ENCODE measurements at places on chromosomes 13 and 19.

DNA sequence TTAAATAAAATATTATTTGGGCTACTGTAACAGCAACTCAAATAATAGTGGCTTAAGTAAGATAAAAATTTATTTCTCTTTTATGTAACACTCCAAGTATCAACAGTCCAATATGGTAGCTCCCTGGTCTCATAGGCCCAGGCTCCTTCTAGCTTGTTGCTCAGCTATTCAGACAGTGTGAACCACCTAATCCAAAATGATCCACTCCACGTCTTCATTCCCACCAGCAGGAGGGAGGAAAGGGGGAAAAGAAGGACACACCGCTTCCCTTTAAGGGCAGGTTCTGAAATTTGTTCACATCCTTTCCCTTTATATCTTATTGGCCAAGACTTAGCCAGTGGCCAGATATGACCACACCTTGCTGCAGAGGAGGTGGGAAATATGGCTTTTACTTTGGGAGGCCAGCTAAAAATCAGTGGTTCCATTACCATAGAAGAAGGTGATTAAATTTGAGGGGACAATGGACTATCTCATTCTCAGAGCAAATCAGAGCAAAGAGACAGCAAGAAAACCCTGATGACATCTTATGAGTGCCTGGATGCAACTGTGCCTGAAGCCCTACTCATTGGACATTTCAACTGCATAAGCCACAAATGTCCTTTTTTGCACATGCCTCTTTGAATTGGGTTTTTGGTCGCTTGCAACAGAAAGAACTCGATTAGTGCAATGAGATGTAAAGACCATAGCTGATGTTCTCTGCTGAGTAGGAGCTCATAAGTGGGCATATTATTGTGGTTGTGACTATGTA is 7.0 kb upstream of the EPOR start:
- no peaks in the 10 kb centered on the region for H3K36me3 ChIP-seq
- no peaks in the 10 kb centered on the region for H3K27me3 ChIP-seq
- H3K4me3 ChIP-seq = no peak overlapping the region

DNA sequence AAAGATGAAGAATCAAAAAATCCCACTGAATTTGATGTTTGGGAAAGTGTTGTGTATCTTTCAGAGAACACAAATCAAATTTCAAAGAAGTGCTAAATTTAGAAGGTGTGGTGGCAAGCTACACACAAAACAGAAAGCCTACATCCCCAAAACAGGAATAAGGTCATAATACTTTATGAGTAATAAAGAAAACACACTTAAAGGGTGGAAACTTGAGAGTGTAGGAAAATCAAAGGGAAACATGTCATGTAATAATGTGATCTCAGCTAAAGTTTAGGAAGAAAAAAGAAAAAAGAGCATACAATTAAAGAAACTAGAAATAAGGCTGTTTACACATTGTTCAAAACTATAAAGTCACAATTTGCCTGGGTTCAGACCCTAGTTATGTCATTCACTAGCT is 668.7 kb downstream of the PCDH17 start:
- no peaks in the 10 kb centered on the region for H3K36me3 ChIP-seq
- H3K4me3 ChIP-seq = no peak overlapping the region
- H3K27ac ChIP-seq = no peak overlapping the region
- no peak for DNase-seq
- no peaks in the 10 kb centered on the region for H3K4me1 ChIP-seq
- no peaks in the 10 kb centered on the region for H3K27me3 ChIP-seq

DNA sequence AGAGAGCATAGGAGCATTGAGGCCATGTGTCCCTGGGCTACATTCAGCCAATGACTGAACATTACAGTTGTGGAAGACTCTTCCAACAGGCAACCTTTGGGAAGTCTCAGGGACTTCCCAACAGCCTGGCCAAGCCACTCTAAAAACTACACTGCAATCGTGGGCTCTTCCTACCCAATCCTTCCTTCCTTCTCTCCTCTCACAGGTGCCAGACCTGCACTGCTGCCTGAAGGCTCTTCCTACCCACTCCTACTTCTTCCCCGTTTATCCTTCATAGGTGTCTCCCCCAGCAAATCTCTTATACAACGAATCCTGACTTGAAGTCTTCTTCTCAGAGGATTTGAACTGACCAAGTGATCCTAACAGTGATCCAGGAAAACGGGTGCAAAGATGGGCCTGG is 47.1 kb upstream of the MBNL2 start:
- H3K36me3 ChIP-seq = no peaks in the 10 kb centered on the region
- DNase-seq = no peak
- H3K4me1 ChIP-seq = no peaks in the 10 kb centered on the region

DNA sequence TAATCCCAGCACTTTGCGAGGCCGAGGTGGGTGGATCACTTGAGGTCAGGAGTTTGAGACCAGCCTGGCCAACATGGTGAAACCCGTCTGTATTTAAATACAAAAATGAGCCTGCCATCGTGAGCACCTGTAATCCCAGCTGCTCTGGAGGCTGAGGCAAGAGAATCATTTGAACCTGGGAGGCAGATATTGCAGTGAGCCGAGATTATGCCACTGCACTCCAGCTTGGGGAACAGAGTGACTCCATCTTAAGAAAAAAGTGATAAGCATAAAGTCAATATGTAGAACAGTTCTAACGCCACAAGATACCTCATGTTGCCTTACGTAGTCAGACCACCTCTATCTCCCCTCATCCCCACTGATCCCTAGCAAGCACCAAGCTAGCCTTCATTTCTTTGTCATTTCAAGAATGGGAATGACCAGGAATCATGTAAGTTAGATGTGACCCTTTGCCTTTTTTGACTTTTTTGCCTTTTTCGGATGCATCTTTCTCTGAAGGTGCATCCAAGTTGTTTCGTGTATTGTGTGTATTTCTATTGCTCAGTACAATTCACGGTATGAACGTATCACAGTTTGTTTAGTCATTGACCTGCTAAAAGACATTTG is 6.4 kb downstream of the RPL21 start:
- no peaks in the 10 kb centered on the region for H3K27me3 ChIP-seq
- peaks cover 48% of the 10 kb centered on the region for H3K36me3 ChIP-seq
- H3K27ac ChIP-seq = no peak overlapping the region

- no peaks in the 10 kb centered on the region for H3K36me3 ChIP-seq
- no peaks in the 10 kb centered on the region for H3K27me3 ChIP-seq
- no peak for DNase-seq
- H3K4me1 ChIP-seq = no peaks in the 10 kb centered on the region
- H3K4me3 ChIP-seq = no peak overlapping the region
- no peak overlapping the region for H3K27ac ChIP-seq
Measured at GRCh38 chr13:60765700-60766411, 368.8 kb downstream of the TDRD3 start.

DNA sequence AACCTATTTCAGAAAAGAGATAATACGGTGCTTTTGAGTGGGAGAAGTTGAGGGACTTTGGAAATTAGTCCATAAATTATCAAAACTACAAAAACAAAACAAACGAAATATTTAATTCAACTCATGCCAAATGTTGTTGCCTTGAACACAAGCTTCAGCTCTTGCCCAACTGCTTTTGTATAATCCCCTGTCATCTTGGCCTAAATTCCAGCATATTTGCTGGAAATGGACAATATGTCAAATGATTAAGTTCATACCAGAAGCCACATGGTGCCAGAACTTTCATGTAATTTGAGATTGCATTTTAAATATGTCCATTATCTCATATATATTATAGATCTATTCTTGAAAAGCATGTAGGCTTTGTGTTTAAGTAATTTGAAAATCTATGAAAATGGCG is 373.7 kb upstream of the SLITRK6 start:
- no peak overlapping the region for H3K27ac ChIP-seq
- no peak overlapping the region for H3K4me3 ChIP-seq
- no peaks in the 10 kb centered on the region for H3K27me3 ChIP-seq
- H3K36me3 ChIP-seq = no peaks in the 10 kb centered on the region

- no peak overlapping the region for H3K27ac ChIP-seq
- no peaks in the 10 kb centered on the region for H3K36me3 ChIP-seq
- no peak overlapping the region for H3K4me3 ChIP-seq
- H3K27me3 ChIP-seq = no peaks in the 10 kb centered on the region
- no peaks in the 10 kb centered on the region for H3K4me1 ChIP-seq
- no peak for DNase-seq
Measured at GRCh38 chr13:100566543-100566942, 22.0 kb downstream of the GGACT start.

DNA sequence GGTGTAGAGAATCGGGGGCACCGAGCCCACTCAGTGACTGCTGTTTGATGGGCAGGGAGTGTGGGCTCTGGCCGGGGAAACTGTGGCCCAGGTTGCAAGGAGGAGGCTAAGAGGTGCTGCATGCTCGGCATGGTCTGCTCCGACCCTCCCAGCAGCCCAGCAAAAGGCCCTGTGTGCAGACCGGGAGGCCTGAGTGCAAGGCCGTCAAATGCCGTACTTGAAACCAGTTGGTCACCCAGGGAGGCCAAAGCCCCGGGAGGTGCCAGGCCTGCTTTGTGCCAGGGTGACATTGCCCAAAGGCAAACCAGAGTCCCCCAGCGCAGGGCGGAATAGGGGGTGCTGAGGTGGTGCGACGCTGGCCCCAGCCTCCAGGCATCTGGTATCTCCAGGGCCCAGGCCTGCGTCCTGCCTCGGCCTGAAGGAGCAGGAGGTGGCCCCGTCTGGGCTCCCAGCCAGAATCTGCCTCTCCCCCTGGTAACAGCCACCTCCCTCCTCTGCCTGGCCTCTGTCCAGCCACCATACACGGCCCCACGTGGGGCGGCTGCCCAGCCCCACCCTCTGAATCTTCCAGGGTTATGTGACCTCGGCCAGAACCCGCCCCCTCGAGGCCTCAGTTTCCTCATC is 4.0 kb downstream of the PIK3R2 start:
- DNase-seq = no peak
- peaks cover 21% of the 10 kb centered on the region for H3K4me1 ChIP-seq
- H3K27ac ChIP-seq = no peak overlapping the region
- H3K4me3 ChIP-seq = no peak overlapping the region

DNA sequence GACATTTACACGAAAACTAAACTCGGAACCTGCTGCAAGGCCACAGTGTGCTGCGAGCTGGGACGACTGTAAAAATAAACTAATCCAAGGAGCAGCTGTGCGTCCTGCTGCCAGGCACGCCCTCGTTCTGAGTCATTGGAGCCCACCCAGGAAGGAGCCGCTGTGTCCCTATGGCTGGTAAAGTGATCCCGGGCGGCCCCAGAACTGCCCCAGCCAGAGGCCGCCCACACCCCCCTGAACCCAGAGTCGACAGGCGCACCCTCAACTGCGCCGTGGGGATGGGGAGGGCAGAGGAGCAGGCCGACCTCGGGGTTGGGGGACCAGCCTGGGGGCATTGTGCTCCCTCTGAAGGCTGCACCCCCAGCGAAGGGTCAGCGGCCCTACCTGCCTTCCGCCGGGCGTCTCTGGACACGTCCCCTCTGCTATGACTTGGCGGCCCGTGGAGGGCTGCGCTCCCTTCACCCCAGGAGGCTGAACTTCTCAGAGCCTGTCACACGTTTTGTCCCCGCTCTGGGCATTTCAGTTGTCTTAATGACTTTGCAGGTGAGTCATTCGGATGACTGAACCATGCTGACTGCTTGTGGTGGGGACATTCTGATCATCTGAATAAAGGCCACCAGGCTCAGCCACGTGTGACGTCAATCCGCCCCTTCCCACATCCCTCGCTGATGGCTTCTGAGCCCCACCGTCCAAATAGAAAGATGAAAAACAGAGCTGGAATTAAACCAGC is 42.7 kb downstream of the ADPRHL1 start:
- H3K4me1 ChIP-seq = no peaks in the 10 kb centered on the region
- H3K4me3 ChIP-seq = no peak overlapping the region
- no peak overlapping the region for H3K27ac ChIP-seq

DNA sequence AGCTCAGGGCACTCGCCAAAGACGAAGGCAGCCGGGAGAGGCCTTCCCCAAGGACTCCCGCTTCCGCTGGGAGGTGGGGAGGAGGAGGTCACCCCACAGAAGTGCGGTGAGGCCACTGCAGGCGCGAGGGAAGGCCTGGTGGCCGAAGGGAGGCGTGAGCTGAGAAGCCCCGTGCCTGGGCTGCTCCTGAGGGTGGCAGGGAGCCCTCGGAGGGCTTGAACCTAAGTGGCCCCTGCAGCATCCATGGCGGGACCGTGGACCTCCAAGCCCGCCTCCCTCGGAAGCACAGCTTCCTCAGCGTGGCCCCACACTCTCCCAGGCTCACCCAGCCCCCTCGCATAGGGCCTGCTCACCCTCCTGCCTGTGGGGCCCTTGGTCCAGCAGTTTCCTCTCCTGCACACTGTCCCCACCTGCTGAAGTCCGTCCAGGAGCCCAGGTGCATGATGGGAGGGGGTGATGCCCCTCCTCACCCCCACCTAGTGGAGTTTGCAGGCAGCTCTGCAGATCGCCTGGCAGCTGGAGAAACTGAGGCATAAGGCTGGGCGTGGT is 25.9 kb downstream of the EFNA2 start:
- DNase-seq = no peak
- no peaks in the 10 kb centered on the region for H3K36me3 ChIP-seq
- peaks cover 3% of the 10 kb centered on the region for H3K4me1 ChIP-seq
- H3K27me3 ChIP-seq = peaks cover 10% of the 10 kb centered on the region
